ENCODE measurements at places on chromosomes 7 and 10.

DNA sequence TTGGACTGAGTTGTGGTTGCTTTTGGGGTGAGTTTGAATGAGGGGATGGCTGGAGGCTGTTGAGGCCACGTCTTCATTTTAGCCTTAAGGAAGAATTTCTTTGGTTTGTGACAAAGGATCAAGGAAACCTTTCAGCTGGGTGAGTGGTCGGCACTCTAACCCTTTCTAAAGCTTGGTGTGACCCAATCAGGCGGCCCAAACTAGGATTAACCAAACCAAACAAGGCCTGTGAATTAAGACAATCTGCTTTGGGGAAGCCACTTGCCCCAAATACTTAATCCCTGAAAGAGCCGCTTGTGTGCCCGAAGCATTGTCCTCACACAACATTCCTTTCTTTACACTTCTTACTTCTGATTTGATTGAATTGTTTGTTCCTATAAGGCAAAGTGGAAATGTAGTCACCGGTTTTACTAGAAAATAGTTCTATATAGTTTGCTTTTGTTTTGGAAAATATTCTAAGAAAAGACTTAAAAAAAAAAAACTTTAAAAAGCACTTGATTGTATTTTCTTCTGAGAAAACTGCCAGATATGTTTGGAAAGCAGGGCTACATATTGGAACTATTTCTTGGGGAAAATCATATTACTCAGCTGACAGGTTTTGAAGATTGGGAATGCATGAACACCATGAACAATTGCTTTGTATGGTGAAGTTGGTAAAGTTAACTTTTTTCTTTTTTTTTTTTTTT is 272.4 kb upstream of the BMPER start:
- no peak for DNase-seq

GRCh38 chr7:16419859-16420258 is 1.5 kb downstream of the CRPPA start:
- no peak for DNase-seq

- no peak for DNase-seq
Observed at GRCh38 chr10:110508159-110508788, 10.6 kb downstream of the DUSP5 start.

GRCh38 chr10:11149807-11150141 is 132.1 kb downstream of the CELF2 start:
- DNase-seq = no peak

DNA sequence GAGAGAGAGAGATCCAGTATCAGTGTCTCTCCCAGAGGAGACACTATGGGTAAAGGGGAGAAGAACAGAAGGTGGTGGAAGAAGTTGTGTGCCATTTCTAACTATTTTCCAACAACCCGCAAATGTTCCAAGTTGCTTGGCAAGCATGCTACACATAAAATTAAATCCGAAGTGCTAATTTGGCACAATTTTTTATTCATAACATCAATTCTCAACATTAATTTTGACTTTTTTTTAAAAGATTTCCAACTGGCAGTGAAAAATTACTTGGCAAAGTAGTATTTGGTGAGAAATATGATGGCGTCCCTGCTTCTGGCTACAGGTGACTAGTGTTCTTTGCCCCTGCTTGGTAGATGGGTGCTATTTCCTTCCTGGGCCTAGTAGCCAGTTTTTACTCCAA is 622.0 kb downstream of the SORCS1 start:
- DNase-seq = no peak

DNA sequence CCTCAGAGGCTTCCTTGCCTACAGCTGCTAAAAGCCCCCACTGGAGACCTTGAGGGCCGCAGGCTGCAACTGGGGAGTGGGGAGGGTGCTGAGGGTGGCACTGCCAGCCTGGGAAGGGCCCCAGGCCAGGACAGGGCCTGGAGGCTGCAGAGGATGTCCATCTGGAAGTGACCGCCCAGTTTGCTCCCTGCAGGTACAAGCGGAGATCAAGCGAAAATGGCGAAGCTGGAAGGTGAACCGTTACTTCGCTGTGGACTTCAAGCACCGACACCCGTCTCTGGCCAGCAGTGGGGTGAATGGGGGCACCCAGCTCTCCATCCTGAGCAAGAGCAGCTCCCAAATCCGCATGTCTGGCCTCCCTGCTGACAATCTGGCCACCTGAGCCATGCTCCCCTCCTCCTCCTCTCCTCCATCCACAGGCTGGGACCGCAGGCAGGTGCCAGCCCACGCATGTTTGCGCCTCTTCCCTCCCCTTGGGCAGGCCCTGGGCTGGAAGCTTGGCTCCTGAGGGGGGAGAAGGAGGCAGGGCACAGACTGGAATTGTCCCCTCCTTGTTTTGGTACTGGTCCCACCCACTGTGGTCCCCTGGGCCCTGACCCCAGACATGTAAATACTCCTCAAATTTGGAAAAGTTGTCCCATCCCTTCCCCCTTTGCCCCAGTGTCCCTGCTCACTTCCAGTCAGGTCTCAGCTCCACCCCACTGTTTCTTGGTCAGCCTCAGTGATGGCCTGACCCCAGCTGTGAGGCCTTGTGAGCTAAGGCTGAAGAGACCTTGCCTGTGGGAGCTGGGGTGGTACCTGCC is 54.4 kb downstream of the ADCYAP1R1 start:
- no peak for DNase-seq

DNA sequence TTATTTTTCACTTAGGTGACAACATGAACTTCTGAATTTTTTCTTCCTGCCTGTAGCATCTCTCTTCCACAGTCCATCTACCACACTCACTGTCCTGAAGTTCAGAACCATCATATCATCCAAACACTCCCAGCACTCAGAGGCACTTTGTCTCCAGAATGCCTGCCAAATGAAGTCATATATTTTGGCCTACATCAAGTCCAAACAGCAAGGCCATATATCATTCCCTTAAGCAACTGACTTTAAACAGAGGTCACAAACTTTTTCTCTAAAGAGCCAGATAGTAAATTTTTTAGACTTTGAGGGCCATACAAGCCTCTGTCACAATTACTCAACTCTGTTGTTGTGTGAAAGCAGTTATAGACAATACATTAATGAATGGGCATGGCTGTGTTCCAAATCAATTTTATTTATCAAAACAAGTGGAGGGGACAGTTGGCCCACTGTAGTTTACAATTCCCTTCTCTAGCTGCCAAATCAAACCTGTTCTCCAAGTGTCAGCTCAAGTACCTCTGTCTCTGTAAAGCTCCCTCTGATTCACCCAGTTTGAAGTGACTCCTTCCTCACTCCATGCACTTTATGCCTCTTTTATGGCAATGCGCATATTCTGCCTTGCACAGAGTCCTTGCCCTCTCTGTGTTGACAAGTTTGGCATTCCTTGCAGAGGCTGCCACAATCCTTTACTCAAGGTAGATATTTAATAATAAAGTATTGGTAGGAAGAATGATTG is 305.7 kb downstream of the FZD1 start:
- no peak for DNase-seq

GRCh38 chr10:7306147-7306546 is 104.7 kb downstream of the SFMBT2 start:
- no peak for DNase-seq

GRCh38 chr7:93902777-93903423 is 3.5 kb upstream of the GNGT1 start:
- no peak for DNase-seq

DNA sequence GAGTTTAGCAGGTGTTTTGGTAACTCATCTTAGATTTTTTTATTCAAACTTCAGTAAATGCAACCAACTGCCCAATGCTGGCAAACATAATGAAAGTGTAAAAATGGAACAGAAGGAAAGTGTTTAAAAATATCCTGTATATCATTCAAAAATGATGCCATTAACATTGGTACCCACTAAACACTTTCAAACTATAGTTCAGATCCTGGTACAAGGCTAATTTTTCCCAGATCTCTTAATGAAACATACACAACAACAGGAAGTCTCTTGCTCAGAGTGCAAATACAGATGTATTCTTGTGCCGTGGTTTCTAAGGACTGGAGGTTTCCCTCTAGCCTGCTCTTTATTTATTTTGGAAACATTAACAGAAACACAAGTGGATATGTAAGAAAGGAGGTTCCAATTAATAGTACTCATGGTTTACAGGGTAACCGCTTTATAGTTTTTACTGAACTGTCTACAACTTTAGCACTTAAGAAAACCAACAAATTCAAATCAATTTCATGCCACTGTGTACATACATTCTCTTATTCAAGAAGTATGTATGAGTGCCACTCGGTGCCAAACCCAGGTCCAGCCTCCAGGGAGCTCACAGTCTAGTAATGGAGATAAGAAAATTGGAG is 176.0 kb upstream of the AKR1E2 start:
- DNase-seq = no peak

DNA sequence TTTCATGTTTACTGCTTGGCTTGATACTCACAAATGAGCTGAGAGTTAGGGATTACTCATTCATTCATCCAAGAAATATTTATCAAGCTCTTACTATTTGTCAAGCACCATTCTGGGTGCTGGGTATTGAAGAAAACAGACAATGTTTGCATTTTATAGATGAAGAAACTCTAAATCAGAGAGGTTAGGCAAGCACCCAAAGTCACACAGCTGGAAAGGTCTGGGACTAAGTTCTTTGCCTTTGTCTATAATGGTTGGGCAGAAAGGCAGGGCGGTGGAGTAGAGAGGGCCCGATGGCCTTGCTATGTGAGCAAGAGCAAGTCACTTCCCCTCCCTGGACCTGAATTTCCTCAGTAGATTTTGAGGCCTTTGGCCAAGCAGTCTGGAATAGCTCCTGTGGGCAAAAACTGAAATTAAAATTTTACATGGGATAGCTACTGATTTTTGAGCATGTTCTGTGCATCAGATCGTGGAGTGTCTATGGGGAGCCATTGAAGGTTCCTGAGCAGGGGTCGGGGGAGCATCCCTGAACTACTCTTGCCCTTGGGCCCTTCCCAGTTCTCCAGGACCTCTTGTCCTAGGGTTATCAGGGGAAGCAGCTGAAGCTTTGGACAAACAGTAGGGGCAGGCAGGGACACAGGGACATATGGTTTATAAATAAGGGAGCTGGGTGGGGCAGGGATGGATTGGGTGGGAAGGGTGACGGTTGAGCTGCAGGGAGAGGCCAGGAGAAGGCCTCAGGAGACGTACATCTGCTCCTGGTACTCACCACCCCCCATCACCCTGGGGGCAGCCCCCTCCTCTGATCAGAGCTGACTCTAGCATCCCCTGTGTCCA is 23.3 kb downstream of the AQP1 start:
- DNase-seq = no peak

- DNase-seq = no peak
Observed at GRCh38 chr7:3246127-3246526, 54.9 kb upstream of the SDK1 start.
